ENCODE measurements at places on chromosomes 2 and 18.

DNA sequence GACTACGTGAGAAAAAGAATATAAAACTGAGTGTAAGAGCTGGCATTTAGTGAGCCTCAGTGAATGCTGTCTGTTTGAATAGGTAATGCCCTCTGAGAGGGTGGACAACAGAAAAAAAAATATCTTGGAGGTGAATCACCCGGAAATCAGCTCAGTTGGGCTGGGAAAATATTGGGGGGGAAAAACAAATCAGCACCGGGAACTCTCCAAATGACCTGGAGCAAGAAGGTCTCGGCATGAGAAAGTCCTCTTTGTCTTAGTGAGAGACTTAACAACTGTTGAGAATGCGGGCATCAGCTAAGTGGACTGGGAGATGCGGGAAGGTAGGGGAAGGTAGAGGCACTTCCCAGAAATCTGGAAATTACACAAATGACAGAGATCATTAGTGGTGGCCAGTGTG is 109.4 kb upstream of the POU3F3 start:
- no peak for DNase-seq

GRCh38 chr2:157903151-157903550 is 27.0 kb upstream of the ACVR1 start:
- DNase-seq = no peak

DNA sequence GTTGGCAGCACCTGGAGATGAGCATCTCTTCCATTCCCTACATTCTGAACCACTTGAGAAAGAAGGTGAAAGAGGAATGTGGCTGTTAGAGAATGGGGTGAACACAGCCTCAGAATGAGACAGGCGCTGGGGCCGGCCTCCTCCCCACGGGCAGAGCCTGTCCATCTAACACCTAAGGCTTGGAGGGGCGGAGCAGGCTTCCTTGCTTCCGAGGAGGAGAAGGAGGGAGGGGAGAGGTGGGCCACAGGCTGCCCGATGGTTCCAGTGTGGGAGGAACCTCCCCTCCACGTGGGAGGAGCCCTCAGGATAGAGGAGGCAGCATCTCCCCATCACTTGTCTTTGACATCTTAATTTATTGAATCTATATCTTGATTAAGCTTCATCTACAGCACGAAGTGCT is 68.6 kb downstream of the CIB4 start:
- no peak for DNase-seq

GRCh38 chr2:133177196-133177595 is 391.1 kb downstream of the NCKAP5 start:
- no peak for DNase-seq

GRCh38 chr2:13091455-13091854 is 374.7 kb downstream of the TRIB2 start:
- DNase-seq = no peak

Measured in progenitor cell of endocrine pancreas (in vitro differentiated cells).